ENCODE measurements at places on chromosomes 6 and 20.

GRCh38 chr6:37558646-37559045 lies 59.0 kb upstream of the CCDC167 start:
- no peak for DNase-seq

DNA sequence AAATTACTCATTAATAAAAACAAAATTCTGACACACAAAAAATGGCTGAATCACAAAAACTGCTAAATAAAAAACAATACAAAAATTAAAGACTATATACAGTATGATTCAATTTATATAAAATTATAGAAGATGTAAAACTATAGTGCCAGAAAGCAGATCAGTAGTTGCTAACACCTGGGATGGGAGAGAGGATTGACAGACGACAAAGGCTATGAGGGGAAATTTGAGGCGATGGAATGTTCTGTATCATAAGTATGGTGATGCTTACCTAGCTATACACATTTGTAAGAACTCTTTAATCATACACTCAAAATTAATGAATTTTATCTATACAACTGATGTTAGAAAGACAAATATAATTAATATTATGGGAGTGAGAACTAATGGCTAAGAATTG lies 247.9 kb upstream of the GJE1 start:
- DNase-seq: no peak

DNA sequence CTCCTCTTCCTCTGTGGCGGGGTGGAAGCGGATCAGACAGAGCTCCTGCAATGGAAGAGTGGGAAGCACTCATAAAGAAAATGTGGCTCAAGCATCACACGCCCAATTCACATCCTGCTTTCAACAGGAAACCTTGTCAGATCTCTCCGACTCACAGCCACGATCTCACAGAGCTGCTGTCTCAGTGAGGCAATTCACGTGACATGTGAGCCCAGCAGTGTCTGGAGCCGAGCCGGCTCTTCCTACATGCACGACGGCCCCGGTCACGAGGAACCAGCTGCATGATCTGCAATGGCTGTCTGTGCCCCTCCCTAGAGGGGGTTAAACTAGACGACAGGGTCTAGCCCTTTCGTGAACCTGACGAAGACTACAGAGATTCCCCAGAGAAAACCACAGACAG lies 29.5 kb upstream of the TCFL5 start:
- no peak for DNase-seq

DNA sequence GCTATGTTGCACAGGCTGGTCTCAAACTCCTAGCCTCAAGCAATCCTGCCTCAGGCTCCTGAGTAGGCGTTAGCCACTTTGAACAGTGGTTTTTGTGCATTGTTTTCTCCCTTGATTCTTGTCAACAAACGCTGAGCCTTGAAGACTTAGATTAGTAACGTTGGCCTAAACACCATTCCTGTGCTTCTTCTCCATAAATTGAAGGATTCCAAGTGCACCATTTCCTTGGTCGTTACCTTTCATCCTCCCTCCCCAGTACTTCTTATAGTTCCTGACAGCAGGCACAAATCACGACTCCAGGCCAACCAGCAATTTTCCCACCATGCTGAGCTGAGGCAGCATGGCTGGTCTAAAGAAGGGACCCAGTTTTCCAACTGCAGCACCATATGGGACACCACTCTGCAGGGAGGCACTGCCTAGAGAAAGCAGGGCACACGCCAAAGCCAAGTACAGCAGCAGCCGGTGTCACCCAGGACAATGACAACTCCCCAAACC lies 8.9 kb downstream of the RPS10 start:
- DNase-seq: no peak

DNA sequence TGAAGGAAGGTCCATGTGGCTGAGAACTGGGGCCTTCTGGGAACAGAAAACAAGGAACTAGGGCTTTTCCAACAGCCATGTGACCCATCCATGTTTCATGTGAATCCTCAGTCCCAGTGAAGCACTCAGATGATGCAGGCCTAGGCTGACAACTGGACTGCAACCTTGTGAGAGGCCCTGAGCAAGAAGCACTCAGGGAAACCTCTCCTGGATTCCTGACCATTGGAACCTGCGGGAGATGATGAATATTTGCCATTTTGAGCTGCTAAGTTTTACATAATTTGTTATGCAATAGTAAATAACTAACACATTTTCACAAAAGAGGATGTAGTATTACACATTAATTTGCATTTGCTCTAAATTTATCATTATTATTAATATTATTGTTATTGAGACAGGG lies 38.4 kb upstream of the HLA-G start:
- DNase-seq: no peak

DNA sequence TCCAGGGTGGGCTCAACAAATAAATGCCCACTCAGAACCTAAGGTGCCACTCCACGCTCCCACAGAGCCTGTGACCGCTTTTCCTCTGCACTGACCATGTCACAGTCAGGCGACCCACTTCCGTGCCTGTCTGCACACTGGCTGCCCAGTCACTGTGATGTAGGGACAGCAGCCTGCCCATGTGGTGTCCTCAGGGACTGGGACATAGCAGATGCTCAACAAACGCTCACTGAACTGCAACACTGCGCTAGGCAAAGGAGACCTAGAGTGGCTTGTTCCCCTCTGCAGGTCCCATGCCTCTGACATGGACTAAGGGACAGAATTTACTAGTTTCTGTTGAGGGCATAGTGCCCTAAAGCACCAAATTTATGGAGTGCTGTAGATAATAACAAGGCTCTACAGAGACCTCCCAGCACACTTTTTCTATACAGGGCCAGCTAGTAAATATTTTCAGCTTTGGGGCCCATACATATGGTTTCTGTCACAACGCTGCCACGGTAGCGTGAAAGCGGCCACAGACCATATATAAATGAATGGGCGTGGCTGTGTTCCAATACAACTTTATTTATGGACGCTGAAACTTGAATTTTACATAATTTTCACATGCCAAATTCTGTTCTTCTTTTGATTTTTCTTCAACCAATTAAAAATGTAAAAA lies 57.8 kb upstream of the MRPS10 start:
- DNase-seq: no peak

DNA sequence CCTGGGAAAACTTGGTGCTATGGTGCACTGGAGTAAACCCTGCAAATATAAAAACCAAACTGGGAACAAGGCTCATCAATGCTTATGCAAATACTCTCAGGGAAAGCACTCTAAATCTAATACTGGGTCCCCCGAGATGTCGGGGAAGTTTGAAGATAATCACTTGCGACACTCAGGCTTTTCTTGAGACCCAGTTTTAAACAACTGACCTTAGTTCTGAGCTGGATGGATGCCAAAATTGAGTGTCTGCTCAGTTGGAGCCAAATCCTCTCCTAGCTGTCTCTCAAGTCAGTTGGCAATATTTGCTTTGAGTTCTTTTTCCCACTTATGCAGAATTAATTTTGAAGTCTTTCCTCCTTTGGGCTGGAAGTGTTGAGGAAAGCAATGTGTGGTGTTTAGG lies 75.5 kb upstream of the CD2AP start:
- DNase-seq: no peak

- DNase-seq: no peak
These were observed 236.6 kb downstream of the PLCB1 start for GRCh38 chr20:8368670-8369069.

- no peak for DNase-seq
These were observed 351.0 kb downstream of the BCKDHB start for GRCh38 chr6:80457439-80457933.

- DNase-seq: no peak
These were observed 341.0 kb downstream of the ARHGAP18 start for GRCh38 chr6:129368970-129369369.

DNA sequence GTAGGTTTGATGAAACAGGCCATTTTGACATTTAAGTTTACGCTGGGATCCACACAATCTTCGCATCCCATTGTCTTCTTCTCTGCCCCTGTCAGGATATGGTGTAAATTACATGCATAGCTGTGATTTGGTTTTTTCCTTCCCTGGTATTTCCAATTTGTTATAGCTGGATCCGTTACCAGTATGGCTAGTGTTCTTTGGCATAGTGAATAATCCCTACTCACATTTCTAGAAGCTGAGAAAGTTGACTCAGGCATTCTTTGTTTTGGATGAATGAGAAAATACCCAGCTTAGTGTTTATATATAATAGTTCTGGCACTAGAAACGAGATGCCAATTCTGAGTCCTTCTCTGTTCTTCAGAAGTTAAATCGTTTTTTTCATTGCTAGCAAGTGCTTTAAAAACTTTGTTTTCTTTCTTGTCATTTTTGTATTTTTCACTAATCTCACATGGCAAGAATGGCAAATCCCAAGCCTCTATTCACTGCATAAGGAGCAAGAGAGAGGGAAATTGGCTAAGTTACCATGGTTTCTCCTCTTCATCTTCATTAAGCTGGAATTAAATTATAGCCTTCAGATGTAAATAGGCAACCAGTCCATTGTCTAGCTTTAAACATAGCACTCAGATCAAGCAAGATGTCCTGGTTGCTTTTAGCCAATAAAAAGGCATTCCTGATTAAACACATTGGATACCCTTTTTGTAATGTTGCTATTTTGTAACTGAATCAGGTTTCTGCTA lies 91.9 kb upstream of the LAMP5 start:
- no peak for DNase-seq

DNA sequence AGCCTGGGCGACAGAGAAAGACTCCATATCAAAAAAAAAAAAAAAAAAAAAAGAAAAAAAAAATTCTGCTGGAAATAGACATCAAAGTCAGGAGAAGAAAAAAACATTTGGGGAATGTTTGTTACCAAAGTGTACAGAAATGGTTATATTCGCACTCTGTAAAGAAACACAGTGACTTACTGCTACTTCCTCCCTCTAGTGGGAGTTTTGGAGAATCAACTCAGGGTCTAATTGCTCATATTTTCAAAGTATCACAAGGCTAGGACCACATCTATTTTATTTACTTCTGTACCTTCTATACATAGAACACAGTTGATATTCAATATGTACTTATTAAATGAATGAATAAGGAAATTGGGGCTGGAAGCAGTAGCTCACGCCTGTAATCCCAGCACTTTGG lies 24.4 kb downstream of the ARG1 start:
- no peak for DNase-seq

DNA sequence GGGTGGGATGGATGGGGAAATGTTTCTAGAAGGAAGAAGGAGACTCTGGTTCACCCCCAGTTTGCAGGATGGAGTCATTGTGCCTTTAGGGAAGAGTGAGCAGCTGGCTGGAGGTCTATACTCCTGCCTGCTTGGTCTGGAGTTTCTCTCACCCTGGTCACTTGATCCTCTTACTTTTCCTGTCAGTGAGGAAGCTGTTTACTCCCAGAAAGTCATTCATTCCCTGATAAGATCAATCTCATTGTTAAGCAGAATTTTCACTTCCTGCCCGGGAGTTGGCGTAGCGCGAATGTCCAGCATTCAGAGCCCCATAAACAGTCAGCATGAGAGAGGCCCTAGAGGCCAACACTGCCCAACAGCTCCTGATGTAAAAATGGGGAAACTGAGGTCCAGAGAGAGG lies 70.4 kb upstream of the SIRPA start:
- no peak for DNase-seq

DNA sequence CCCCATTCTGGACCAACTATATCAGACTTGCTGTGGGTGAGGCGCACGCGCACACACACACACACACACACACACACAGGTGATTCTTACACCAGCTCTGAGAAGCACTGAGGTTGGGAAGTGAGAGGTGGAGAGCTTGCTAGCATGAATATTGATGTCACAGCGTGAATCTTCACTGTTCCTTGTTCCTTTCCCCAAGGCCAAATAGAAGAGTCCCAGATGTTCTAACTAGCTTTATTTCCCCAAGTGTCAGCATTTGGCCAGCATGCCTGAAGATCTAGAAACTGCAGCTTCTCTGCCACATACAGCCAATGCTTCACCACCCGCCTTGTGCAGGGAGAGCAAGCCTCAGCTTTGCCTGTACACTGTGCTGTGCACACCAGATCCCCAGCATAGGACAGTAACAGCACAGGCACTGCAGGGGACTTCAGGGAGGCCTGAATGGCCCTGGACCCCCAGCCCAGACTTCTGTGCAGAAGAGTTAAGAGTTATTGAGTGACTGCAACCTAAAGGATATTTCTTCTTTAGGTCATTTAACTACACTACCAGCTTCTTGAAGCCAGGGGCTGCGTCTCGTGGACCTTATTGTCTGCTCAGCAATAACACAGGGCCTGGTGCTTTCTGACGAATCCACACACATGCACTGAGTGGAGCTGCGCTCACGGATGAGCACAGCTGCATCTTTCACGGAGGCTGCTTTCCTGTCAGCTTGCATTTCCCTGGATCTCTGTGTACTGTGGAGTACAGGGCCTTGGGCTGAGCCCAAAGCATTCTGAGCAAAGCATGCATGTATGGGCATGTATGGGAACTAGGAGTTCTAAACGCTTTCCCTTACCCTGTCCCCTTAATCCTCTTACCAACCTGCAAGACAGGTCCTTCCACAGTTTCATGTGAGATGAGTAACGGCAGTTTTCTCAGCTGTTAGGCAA lies 13.9 kb upstream of the CD93 start:
- DNase-seq: no peak

- no peak for DNase-seq
These were observed 79.8 kb downstream of the KIF13A start for GRCh38 chr6:17907406-17908229.

DNA sequence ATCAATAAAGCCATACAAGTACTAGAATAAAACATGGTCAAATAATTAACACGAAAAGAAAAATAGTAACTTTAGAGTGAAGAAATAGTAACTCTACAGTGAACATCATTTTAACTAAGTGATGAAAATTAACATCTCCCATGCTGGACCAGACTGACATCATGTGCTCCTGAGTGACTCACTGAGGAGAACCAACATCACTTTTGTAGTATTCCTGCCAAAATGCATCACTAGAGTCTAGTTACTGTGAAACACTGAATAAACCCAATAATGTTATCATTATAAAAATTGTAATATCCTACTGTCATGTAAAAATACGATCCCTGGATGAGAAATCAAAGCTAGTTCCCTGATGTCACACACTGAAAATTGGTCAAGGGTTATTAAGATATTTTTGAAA lies 361.3 kb downstream of the CD109 start:
- no peak for DNase-seq

GRCh38 chr20:9955646-9956045 lies 79.1 kb upstream of the ANKEF1 start:
- DNase-seq: no peak

DNA sequence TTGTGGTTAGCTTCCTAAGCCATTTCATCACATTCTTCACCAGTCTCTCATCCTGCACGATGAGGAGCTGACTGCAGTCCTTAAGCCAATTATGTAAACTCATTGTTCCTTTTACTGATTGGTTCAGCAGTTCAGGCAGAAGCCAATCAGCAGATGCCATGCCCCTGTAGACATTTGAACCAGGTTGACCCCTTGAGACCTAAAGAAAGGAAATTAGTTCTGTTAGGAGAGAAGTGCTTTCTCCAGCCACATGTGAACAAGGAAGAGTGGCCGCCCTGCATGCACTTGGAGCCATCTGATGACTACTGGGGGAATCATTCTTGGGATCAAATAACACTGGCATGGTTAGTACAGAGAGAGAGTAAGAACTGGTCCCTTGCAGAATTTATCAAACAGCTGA lies 535.2 kb upstream of the ID4 start:
- no peak for DNase-seq

DNA sequence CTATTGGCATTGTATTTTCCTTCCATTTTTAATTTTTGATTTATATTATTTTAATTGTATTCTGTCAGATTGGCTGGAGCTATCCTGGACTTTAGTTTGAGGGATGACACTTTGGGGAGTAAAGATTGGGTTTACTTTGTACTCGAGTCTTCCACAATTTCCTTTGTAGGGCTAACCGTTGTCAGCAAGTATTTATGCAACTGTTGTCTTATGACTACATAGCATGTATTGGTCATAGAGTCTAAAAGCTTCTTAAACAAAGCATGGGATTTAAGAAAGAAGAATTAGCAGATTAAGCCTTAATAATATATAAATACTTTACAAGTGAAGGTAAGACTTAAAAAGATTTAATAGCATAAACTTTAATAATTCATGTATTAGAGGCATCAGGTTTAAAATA lies 19.6 kb downstream of the FARS2 start:
- no peak for DNase-seq
